ENCODE measurements at places on chromosomes 13 and 19.

DNA sequence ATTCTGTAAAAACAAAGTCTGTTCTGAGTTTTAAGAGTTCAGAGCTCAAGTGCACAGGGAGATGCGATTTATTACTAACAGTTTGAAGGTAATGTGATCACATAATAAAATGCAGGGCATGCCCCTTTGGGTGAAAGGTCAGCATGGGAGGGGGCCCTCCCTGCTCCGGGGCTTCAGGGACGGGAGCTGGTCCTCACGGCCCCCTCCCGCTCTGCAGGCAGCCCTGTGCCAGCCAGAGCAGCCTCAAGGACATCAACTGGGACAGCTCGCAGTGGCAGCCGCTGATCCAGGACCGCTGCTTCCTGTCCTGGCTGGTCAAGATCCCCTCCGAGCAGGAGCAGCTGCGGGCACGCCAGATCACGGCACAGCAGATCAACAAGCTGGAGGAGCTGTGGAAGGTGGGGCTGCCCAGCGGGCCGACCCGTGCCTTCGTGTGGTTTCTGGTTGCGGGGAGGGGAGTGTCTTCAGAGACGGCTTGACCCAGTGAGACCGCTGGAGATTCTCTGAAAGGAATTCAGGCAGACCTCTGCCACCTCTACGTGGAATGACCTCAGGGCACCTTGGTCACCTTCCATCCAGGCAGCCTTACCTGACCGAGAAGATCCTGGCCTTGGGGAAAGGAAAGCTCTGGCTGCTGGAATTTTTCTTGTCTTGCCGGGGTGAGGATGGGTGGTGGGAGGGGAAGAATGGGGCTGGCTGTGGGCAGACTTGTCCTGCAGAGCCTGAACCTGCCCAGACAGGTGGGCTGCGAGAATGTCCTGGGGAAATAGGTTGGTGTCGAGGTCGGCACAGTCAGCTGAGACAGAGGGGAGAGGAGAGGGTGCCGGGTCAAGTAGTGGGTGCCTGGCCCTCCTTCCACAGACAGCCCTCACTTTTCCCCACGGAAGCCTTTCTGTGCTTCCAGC lies 19.0 kb downstream of the UPF1 start:
- no peak for DNase-seq

DNA sequence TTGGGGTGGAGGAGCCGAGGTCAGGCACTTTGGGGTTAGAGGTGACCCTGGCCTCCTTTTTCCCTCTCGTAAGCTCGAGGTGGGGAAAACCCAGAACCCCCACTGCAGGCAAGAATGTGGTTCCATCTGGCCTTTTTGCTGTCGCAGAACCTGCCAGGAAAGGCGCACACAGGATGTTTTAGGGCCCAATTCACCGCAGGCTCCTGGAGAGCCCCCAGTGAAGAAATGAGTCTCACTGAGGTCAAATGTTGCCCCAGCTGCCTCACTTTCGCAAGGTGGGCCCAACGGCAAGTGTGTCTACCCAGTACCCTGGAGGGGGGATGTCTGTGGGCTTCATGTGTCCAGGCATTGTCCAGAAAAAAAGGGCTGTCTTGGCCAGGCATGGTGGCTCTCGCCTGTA lies 61.8 kb downstream of the PEX11G start:
- no peak for DNase-seq

DNA sequence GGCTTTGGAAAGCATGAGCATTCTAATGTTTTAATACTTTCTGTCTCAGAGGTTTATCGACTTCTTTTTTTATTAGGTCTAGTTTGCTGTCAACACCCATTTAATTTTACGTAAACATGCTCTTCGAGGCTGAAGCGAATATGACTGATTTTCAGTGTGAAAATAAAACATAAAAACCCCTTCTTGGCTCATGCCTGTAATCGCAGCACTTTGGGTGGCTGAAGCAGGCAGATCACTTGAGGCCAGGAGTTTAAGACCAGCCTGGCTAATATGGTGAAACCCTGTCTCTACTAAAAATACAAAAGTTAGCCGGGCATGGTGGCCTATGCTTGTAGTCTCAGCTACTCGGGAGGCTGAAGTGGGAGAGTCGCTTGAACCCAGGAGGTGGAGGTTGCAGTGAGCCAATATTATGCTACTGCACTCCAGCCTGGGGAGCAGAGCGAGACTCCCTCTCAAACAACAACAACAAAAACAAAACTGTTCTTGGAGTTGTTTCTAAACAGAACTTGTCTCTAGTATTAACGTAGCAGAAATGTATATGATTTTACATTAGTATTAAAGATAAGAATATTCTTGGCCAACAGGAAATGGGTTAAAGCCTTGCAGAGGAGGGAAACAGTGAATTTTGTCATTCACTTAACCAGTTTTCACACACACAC lies 7.1 kb upstream of the IGFL3 start:
- DNase-seq, result no peak

GRCh38 chr19:12145348-12145747 lies 5.2 kb upstream of the ZNF20 start:
- DNase-seq, result no peak

GRCh38 chr19:15112385-15112784 lies 5.2 kb downstream of the SYDE1 start:
- no peak for DNase-seq

- no peak for DNase-seq
These were observed 823.9 kb upstream of the SLITRK1 start for GRCh38 chr13:84705982-84706710.

DNA sequence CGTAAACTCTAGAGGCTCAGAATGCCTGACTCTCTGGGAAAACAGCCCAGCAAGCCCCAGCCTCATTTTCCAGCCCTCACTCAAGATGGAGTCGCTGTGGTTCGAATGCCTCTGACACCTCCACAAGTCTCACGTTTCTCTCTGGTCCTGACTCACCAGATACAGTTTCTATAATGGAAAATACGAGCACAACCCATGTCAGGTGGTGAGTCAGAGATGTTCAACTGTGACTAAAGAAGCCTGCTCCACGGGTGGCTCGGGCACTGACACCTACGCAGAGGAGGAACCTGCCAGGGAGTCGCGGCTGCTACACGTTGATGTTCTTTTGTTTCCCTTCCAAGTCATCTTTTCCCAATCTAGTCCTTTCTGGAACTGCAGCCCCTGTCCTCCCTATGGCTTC lies 87.1 kb upstream of the STK24 start:
- DNase-seq, result no peak

DNA sequence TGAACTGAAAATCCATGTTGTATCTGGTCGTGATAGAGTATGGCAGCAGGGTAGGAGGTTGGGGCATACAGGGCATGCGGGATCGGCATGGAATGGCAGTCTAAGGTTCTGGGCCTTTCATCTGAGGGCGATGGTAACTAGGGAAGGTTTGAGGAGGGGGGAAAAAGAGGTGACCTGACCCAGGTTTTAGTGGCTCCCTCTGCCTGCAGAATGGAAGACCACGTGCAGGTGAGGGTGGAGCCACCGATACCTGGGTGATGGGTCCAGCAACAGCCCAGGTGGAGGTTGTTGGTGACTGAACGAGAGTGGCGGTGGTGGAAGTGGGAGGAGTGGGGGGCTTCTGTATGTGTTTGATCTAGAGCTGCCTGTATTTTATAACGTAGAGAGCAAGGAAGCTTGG lies 3.8 kb downstream of the ZNF749 start:
- no peak for DNase-seq

DNA sequence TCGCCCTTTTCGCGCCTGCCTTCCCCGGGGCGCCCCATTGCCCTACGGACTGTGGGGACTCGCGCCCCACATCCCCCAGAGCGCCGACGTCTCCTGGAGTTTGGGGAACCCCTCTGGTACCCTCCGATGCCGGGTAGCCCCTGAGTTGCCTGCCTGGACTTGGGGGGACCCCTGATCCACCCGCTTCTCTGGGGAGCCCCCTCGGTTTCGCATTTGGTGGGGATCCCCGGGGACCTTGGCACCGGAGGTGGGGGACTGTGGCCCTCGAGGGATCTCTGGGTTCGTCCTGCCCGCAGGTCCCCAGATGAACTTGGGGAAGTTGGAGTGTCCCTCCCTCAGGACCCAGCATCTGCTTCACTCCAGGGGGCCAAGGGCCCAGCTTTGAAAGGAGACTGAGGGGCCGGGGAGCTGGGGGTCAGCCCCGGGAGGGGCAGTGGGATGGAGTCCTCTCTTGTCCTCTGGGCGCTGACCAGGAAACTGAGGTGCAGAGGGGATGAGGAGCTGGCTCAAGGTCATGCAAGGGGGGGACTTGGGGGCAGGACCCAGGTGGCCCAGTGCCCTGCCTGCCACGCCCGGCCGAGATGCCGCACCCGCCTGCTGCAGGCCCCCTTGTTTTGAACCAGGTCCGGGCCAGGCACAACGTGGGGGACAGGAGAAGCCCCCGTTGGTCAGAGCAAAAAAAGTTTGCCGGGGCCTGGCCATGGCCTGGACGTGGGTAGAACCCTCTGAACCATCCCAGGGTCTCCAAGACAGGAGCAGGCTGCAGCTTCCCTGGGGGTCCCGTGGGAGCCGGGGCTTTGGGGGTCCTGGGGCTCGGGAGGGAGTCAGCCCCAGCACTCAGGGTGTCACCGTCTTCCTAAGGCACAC lies 1.0 kb downstream of the EFNA2 start:
- DNase-seq, result no peak

DNA sequence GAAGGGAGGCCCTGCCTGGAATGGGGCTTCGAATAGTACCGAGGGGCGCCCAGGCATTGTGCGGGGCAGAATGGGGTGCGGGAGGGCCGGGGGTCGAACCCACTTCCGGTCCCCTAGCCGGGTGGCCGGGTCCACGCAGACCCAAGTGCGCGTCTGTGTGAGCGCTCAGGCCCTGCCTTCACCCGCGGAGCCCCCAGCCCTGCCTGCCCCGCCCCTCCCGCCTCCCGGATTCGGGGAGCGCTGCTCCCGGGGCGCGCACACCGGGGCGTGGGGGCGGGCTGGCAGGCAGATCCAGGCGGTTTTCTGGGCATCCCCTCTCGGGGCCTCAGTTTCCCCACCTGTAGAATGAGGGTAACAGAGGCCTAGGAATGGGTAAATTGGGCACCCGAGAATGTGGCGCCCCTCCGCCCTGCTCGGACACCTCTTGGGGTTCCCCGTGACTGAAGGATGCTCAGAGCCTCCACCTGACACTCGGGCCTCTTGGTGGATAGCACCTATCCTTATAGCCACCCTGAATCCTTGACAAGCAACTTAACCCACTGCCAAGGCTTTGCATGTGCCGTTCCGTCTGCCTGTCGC lies 682 bp downstream of the PIK3R2 start:
- DNase-seq, result no peak

GRCh38 chr13:32390048-32390447 lies 37.9 kb downstream of the N4BP2L1 start:
- no peak for DNase-seq

GRCh38 chr13:27023385-27024073 lies 148.1 kb downstream of the USP12 start:
- DNase-seq, result no peak

DNA sequence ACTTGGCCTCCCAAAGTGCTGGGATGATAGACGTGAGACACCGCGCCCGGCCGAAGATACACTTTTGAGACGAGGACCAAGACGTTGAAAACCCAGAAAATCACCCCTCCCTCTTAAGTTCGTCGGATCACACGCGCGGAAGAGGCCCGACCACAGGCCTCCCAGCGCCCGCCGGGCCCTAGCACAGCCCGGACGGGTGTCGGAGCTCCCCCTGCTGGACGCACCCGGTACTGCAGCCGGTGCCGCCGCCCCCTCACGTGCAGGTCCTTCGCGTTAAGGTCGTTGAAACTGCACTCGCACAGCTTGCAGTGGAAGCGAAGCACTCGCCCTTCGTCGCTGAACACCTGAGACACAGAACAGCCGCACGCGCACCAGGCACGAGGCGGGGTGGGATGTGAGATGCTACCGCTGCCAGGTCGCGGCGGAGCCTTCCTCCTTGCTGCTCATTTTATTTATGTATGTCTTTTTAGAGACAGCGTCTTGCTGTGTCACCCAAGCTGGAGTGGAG lies 35.7 kb upstream of the MATK start:
- no peak for DNase-seq

DNA sequence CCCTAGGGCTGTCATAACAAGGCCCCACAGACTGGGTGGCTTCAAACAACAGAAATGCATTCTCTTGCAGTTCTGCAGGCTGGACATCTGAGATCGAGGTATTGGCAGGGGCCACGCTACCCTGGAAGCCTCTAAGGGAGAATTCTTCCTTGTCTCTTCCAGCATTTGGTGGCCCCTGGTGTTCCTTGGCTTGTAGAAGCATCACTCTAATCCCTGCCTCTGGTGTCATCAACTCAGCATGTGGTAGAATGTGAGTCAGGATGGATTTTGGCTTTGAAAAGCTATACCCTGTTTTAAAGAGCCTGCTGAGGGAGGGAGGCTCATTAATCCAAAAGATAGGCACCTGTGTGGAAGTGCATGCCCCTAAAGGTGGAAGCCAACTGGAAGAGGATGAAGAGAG lies 7.9 kb upstream of the GGACT start:
- no peak for DNase-seq

DNA sequence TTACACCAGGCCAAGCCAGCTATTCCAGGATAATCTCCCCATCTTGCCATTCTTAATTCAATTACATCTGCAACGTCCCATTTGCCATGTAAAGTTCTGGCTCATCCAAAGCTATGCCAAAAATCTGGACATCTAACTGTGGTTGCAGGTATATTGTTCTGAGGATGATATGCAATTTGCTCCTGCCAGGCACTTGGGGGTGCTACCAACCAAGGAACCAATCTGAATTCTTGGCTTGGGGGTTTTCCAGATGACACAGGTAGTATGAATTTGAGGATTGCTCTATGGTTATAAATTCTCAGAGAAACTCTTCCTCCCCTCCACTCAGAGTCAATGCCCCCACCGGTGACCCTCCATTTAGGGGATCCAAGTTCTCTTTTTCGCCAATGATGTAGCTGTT lies 33.0 kb downstream of the CRYL1 start:
- no peak for DNase-seq

GRCh38 chr13:111620586-111620985 lies 300.1 kb downstream of the TEX29 start:
- DNase-seq, result no peak

- no peak for DNase-seq
These were observed 2.5 kb downstream of the ATP5F1D start for GRCh38 chr19:1243768-1244692.

- DNase-seq, result no peak
These were observed 54.6 kb downstream of the OR10H4 start for GRCh38 chr19:16003391-16003790.

DNA sequence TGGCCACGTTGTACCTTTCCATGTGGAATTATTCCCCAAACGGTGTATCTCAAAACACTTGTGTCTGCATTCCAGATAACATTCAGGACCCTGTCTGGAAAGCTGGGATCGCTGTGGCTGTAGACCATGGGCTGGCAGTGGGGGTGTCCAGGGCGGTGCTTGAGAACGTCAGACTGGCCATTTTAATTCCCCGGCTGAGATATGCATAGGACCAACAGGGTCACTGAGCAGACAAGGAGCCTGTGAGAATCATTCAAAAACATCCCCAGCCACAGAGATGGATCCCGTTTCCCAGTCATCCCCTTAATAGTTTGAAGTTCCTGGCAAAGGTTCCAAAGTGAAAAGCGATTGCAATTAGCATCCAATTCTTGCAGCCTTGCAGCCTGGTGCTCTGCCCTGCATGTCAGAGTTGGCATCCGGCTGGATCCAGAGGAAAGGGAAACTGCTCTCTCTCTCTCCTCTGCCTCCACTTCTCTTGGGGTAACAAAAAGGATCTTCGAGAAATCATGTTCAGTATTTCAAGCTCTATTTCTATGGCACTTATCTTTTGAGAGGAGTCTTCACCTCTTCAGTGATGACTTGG lies 41.6 kb downstream of the IFT88 start:
- DNase-seq, result no peak

GRCh38 chr19:56839652-56840450 lies 675 bp downstream of the PEG3 start:
- no peak for DNase-seq

All from HFF-Myc (cell line).